ENCODE measurements at places on chromosomes 2 and 18.

- DNase-seq: no peak
These were observed 12.2 kb upstream of the EDAR start for GRCh38 chr2:109001201-109001600.

GRCh38 chr2:44549856-44550255, 188.1 kb downstream of the CAMKMT start:
- DNase-seq: no peak

- DNase-seq: no peak
These were observed 113.7 kb downstream of the B3GNT2 start for GRCh38 chr2:62309465-62310091.

DNA sequence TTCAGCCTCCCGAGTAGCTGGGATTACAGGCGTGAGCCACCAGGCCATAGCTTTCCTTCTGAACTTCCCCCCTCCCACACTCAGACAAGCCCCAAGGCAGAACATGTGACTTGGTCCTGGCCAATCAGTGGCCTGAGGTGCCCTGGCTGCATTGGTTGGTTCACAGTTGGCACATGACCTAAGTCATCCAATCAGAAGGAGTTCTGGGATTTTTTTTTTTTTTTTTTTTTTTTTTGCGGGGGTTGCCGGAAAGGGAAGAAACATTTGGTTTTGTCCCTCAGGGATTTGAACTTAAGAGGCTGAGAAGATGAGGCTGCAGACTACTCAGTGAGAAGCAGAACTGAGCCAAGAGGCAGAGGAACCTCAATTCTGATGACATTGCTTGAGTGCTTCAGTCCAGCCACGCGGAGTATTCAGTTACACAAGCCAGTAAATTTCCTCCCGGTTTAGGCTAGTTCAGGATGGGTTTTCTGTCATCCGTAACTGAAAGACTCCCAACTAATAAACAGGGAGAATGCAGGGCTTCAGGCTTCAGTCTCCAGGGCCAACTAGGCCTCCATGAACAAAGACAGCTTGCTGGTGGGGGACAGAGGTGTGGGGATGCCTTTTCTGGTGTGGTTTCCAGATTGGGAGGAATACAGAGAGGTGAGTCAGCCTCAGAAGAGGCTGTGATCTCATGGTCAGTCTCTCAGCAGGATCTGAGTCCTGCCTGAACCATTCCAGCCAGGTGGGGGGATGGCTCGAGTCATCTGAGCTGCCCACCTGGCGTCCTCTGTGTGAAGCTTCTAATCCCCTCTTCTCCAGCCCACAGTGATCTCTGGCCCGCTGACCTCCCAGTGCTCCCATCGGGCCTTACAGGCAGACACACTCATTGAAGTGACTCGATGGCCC, 9.2 kb downstream of the PTMA start:
- DNase-seq: no peak

DNA sequence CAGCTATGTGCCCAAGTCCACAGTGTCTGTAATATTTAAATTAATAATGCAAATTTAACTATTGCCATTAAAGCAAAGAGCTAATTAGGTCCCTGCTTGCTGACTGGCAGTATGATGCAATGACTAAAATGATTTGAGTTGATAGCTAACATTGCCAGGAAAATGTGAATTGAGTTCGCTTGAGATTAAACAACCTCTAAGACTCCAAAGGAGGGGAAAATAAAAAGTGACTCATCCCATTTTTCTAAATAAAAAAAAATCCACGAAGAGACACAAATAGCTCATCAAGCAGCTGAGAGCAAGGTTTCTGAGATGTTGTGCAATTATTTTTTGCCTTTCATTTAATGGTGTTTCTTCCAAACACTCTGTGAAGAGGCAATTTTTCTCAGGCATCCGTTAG, 413.0 kb downstream of the MTX2 start:
- DNase-seq: no peak

- no peak for DNase-seq
These were observed 94.4 kb downstream of the MGAT5 start for GRCh38 chr2:134348239-134348638.

DNA sequence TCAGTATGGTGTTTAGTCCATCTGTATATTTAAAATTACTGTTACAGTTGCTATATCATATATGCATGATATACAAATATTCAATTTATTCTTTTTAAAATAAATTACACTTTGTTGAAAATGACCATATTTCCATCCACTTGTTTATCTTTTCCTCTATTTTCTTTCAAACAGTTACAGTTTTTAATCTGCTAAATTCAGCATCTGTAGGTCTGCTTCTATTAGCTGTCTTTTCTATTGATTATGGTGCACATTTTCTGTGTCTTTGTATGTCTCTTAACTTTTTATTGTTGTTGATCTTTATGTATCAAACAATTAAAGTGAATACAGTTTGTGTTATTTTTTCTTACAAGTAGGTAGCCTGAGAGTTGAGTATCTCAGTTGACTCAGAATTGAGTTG, 28.1 kb downstream of the IL18R1 start:
- no peak for DNase-seq
